ENCODE measurements at places on chromosomes 1 and 21. TPM values are rescaled to one million over a fixed set of nuclear protein-coding genes. Genes with fewer than 3 reads are reported as not detected.
A peak's percentile ranks its signal among the peaks of the same experiment; 100 is the strongest.

Gene DRAXIN
- 0.54 TPM for total RNA-seq

Gene KCNJ6
- not detected for total RNA-seq

Gene HLCS
- total RNA-seq: 15.8 TPM

GRCh38 chr1:237478842-237479241 lies 411.9 kb downstream of the ZP4 start:
- no peak overlapping the region for H3K27ac ChIP-seq
- H3K4me3 ChIP-seq: no peak overlapping the region
- H3K4me1 ChIP-seq: no peaks in the 10 kb centered on the region
- H3K27me3 ChIP-seq: no peaks in the 10 kb centered on the region
- H3K36me3 ChIP-seq: no peaks in the 10 kb centered on the region
- DNase-seq: no peak

DNA sequence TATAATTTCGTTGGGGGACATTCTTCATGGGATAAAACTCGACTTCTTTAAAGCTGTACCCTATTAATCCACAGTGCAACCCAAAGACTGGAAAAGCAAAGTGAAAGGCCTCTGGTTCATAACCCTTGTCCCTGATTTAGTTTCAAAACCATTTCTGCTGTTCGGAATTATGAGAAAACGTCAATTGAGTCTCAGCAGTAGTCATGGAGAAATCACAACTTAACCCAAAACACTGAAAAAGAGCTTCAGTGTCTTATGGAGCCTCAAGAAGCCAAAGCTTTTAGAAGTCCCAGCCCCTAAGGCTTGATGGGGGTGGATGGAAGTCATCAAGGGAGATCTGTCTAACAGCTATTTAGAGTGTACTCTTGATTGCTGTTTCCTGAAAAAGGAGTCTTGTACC lies 73.5 kb upstream of the VCAM1 start:
- peaks cover 17% of the 10 kb centered on the region for H3K27me3 ChIP-seq
- no peak overlapping the region for H3K27ac ChIP-seq
- DNase-seq: no peak
- no peaks in the 10 kb centered on the region for H3K36me3 ChIP-seq
- no peak overlapping the region for H3K4me3 ChIP-seq

- no peak for DNase-seq
- no peaks in the 10 kb centered on the region for H3K27me3 ChIP-seq
- H3K36me3 ChIP-seq: peaks cover 73% of the 10 kb centered on the region
- H3K27ac ChIP-seq: no peak overlapping the region
Observed at GRCh38 chr21:34878501-34878900, 170.6 kb downstream of the RUNX1 start.

- no peaks in the 10 kb centered on the region for H3K27me3 ChIP-seq
- H3K36me3 ChIP-seq: no peaks in the 10 kb centered on the region
- peak overlapping the region; percentile 22 for H3K4me3 ChIP-seq
- DNase-seq: peak; percentile 17
Observed at GRCh38 chr21:41112740-41113692, 54.9 kb upstream of the BACE2 start.

- no peak overlapping the region for H3K27ac ChIP-seq
- H3K27me3 ChIP-seq: no peaks in the 10 kb centered on the region
- no peak for DNase-seq
- H3K36me3 ChIP-seq: peaks cover 6% of the 10 kb centered on the region
- H3K4me1 ChIP-seq: no peaks in the 10 kb centered on the region
- H3K4me3 ChIP-seq: no peak overlapping the region
Observed at GRCh38 chr1:86998727-86999126, 84.3 kb downstream of the HS2ST1 start.
